Left renal cortex interstitium (tissue), 4 donors: ENCODE measurements at places on chromosomes 16 and 17. TPM values are rescaled to one million over a fixed set of nuclear protein-coding genes. Genes with fewer than 3 reads are reported as not detected.

Gene PIK3R5
- polyA plus RNA-seq: 0.99 TPM

Gene OMG
- polyA plus RNA-seq: 0.11 TPM

Gene NSF
- polyA plus RNA-seq: 40.5 TPM

Gene GAS2L2
- 0.13 TPM for polyA plus RNA-seq

Gene PLA2G10
- 0.58 TPM for polyA plus RNA-seq

Gene PRAC1
- polyA plus RNA-seq: not detected

Gene CDH11
- 218 TPM for polyA plus RNA-seq

Gene CSHL1
- polyA plus RNA-seq: not detected

Gene KLHL11
- 11.4 TPM for polyA plus RNA-seq

Gene ANKRD40CL
- polyA plus RNA-seq: 0.17 TPM

Gene C17orf78
- 0.38 TPM for polyA plus RNA-seq

Gene NECAB2
- 4.1 TPM for polyA plus RNA-seq

GRCh38 chr16:5647051-5647450, 549.5 kb upstream of the EEF2KMT start:
- peak; percentile 15 for DNase-seq

GRCh38 chr17:4636474-4637100, 4.9 kb downstream of the ALOX15 start:
- no peak for DNase-seq

- DNase-seq: no peak
Measured at GRCh38 chr16:84839956-84840355, 20.2 kb downstream of the CRISPLD2 start.

GRCh38 chr16:2686912-2687507, 4.7 kb downstream of the KCTD5 start:
- DNase-seq: no peak

DNA sequence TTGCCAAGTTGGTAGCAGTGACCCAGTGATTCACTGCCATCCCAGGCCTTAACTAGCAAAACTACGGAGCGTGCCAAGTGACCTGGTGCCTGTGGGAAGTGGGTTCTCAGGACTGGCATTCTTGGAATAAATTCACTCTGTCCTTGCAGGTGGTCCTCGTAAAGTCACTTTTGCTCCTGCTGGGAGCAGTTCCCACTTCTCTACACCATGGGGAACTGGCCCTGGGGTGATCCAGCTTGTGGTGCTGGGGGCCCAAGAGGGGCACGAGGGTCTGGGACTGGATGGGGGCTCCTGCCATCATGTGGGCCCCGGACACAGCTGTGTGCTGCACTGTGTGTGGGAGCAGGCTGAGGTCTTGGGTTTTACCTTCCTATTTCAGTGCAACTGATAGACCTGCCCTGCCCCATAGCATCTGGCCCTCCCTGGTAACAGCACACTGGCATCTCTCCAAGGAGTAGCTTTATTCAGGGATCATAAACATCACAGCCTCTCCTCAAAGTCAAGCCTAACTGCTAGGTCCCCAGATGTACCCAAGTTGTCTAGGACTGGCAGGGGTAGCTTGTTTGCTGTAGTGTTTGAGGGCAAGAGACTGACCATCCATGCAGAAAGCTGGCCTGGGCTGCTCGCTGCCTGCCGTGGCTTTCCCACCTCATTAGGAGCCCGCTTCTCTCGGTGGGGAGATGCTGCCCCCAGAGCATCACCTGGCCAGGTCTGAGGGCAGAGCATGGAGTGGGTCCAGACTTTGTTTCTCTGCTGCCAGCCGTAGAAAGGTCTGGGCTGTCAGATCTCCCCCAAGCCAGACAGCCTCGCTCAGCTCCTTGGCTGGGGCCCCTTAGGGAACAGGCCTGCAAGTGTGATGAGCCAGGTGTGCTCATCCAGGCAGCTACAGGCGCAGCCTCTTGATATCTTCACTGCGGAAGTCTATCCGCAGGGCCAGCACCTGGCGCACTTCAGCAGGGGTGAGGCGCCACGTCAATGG, 26.0 kb downstream of the FCSK start:
- DNase-seq: no peak

DNA sequence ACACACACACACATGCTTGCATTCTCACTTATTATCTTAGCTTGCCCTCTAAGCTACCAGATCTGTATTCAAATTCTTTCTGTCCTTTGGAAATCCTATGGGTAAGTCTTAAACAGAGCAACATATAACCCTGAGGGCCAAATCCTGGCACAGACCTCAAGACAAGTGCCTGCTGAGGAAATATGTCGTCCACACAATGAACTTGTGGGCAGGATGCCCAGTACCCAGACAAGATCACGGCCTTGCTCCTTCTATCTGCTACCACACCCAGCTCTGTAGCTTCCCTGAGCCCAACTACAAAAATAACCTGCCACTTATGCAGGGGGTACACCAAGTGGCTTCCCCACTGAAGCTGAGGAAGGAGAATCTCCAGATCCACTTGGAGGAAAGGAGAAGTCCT, 37.3 kb upstream of the FA2H start:
- no peak for DNase-seq

DNA sequence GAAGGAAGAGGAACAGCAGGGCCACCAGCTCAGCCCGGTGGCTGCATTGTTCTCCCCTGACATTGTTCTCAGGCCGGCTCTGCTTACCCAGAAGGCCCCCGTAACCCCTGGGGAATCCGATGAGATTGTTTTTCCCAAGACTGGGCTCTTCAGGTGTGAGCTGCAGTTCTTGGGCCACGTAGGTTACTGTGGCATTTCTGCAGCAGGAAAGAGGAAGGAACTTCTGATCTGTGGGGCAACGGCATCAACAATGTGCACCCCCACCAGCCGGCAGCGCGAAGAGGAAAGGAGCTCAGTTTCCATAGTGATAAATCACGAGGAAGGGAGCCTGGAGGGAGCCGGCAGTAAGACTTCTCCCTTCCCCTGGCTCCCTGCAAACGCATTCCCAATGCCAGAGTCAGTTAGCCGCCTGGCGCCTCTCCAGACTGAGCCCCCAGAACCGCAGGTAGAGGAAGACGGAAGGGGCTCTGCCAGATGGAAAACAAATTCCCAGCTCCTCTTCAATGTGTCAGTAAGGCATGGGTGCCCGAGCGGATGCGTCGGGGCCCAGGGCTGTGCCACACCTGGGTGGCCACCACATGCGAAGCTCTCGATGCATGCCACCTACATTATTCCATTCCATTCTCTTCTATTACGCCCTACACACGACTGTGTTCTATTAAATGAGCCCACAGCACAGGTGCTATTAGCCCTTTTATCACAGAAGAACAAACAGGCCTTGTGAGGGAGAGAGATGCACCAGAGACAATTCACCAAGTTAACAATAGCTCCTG, 21.5 kb upstream of the PECAM1 start:
- peak; percentile 25 for DNase-seq

DNA sequence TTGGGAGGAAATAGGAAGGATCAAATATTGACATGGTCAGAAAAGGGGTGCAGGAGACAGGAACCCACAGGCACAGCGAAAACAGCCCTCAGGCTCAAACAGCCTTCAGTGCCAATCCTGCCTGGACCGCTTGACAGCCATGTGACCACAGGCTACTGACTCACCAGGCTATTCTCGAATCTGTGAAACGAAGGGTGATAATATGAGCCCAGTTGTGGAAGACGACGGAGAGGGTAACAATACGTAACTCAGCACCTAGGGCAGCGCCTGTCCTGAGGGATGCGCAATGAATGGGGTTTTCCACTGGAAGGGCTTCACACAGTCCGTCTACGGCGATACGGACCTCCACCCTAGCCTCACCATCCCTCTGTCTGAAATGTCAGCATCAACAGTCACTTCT, 117.3 kb upstream of the RCVRN start:
- DNase-seq: no peak

- no peak for DNase-seq
Measured at GRCh38 chr17:6101706-6102105, 31.5 kb downstream of the WSCD1 start.

GRCh38 chr17:45335721-45336120, 18.9 kb upstream of the MAP3K14 start:
- no peak for DNase-seq

DNA sequence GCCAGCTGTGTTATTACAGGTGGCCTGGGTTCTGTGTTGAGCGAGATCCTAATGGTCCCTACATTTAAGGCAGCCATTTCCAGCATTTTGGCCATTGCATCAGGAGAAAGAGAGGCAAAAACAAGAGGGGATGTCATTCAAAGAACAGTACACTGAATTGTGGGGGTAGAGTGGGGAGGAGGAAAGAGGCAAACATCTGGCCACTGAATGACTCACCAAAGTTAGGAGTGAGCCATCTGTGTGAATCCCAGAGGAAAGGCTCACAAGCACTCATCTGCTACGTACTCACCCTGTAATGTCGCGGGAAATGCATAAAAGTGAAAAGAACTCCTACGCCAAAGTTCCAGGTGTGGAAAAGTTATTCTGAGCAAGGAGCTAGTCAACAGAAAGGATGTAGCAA, 16.7 kb downstream of the KRABD2 start:
- no peak for DNase-seq

- DNase-seq: no peak
Measured at GRCh38 chr16:6265968-6266367, 1066.7 kb upstream of the RBFOX1 start.

GRCh38 chr17:82328141-82328993, 5.2 kb downstream of the SECTM1 start:
- DNase-seq: no peak

- no peak for DNase-seq
Measured at GRCh38 chr16:65071433-65072311, 50.2 kb downstream of the CDH11 start.

GRCh38 chr17:39822051-39822451, 42.1 kb downstream of the IKZF3 start:
- DNase-seq: no peak

GRCh38 chr17:34519282-34519681, 60.1 kb upstream of the TMEM132E start:
- DNase-seq: no peak

DNA sequence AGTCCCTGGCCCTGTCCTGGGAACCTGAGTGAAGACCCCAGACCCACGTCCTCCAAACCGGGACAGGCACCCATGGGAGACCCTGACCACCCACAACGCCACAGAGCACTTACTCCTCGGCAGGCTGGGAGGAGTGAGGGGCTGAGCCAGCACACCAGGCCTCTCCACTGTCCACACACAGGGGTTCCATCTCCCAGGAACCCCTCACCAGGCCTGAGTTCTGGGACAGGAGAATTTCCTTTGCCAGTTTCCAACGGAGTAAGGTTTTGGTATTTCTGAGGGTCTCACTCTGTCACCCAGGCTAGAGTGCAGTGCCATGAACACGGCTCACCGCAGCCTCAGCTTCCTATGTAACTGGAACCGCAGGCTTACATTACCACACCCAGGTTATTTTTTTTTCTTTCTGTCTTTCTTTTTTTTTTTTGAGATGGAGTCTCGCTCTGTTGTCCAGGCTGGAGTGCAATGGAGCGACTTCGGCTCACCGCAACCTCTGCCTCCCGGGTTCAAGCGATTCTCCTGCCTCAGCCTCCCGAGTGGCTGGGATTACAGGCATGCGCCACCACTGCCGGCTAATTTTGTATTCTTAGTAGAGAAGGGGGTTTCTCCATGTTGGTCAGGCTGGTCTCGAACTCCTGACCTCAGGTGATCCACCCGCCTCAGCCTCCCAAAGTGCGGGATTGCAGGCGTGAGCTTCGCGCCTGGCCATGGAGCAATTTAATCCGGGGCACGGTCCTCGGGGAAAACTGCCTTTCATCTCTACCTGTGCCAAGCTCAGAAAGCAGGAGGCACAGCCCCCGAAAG, 1.6 kb downstream of the PGAP6 start:
- no peak for DNase-seq

DNA sequence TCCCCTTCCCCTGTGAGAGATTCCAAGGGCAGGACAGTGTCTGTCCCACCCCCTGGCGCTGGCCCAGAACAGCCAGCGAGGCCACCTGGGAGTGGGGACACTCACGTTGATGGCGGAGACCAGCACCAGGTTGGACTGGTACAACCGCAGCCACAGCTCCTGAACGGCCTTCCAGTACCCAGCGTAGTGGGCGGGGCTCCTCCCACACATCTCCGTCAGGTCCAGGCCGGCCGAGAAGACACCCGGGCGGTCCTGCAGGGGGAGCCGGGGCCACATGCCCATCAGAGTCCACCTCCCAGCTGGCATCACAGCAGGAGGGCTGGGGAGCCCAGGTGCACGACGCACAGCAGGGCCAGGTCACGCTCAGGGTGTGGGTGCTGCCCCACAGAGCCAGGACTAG, 7.1 kb downstream of the ECI1 start:
- DNase-seq: no peak

DNA sequence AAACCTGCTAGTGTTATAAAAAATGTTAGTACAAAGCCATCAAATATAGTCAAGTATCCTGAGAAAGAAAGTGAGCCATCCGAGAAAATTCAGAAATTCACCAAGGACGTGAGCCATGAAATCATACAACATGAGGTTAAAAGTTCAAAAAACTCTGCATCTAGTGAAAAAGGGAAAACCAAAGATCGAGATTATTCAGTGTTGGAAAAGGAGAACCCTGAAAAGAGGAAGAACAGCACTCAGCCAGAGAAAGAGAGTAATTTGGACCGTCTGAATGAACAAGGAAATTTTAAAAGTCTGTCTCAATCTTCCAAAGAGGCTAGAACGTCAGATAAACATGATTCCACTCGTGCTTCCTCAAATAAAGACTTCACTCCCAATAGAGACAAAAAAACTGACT, 31.7 kb downstream of the RBBP6 start:
- no peak for DNase-seq

GRCh38 chr17:21774263-21774662, 81.9 kb downstream of the KCNJ18 start:
- DNase-seq: no peak

DNA sequence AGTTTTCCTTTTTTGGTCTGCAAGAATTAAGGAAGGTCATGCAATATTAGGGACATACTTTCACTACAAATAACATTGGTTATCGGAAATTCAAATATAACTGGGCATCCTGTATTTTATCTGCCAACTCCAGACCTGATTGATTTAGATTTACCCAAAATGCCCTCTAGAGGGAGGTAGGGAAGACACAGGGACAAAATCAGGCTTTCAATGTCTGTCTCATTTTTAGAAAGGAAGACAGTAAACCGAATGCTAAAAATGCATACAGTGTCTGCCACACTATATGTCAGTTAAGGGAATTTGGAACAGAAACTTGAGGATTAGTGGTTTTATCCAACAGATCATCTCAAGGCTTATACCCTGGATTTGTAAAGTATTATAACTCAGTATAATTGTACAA, 161.7 kb upstream of the SOX9 start:
- no peak for DNase-seq

- no peak for DNase-seq
Measured at GRCh38 chr16:84572096-84572495, 45.8 kb downstream of the COTL1 start.

DNA sequence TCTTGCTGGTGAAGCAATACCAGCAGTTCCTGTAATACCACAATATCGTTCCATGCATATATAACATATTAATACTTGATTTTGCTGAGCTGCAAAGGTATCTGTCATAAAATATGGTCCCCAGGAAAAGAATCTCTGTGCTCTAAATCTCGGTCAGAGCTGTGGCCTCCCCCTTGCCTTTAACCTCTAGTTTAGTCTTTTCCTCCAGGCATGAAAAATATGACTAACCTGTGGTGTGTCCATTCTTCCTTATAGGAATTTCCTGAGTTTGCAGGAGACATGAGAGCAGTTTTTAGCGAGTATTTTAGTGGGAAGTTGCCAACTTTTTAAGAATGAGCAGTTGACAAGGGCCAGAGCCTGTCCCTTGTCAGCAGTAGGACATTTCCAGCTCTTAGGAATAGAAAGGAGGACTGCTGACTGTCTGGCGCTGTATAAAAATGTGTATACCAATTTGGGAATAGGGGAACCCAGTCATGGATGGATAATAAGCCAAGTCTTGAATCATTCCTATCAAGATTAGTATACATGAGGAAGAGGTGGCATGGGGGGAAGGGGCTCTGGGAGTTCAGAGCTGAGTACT, 8.7 kb downstream of the ATXN1L start:
- DNase-seq: no peak

- DNase-seq: no peak
Measured at GRCh38 chr17:46057366-46057765, 58.3 kb downstream of the STH start.
